ENCODE measurements at places on chromosomes 5 and 9. TPM values are rescaled to one million over a fixed set of nuclear protein-coding genes. Genes with fewer than 3 reads are reported as not detected.

Gene ARID3C
- 0.35 TPM for total RNA-seq

Gene SLC46A2
- total RNA-seq = not detected

Gene ADRB2
- total RNA-seq = 0.23 TPM

Gene GZMA
- not detected for total RNA-seq

Gene INSYN2B
- total RNA-seq = 5.3 TPM

Gene SMIM33
- not detected for total RNA-seq

Gene OR1Q1
- not detected for total RNA-seq

Gene NEURL1B
- 1.5 TPM for total RNA-seq

Gene LHX3
- not detected for total RNA-seq

Gene C5
- total RNA-seq = 5.6 TPM

Gene PRDM9
- not detected for total RNA-seq

Gene STKLD1
- total RNA-seq = 3.4 TPM

Gene COL27A1
- 8.8 TPM for total RNA-seq

Gene ST8SIA4
- total RNA-seq = 0.85 TPM

Gene BTNL8
- total RNA-seq = 1.2 TPM

Gene IER5L
- 94.3 TPM for total RNA-seq

Gene PGM5
- total RNA-seq = 6.3 TPM
